ENCODE measurements at places on chromosomes 6 and 20.

DNA sequence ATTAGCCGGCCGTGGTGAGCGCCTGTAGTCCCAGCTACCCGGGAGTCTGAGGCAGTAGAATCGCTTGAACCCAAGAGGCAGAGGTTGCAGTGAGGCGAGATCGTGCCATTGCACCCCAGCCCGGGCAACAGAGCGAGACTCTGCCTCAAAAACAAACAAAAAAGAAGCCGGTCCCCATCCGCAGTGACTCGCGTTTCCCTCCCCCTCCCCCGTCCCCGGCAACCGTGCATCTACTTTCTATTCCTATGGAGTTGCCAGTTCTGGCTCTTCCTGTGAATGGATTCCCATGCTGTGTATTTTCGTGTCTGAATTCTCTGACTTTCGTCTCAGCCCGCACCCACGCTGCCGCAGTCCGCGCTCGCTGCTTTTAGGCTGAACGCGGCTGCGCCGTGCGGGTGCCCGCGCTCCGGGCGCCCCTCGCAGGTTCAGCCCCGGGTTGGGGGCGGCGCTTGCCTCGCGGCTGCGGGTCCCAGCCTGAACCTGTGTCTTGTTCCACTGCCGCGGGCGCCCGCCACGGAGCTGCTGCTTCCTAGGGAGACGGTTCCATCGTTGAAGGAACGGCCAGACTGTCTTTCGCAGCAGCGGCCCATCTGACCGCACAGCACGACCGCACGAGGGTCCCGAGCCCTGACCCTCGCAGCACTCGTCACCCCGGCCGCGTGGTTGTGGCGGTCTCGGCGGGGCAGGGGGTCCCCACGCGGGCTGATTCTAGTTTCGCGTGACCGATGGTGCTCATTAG, 1.1 kb upstream of the MRGBP start:
- DNase-seq = peak; percentile 70

DNA sequence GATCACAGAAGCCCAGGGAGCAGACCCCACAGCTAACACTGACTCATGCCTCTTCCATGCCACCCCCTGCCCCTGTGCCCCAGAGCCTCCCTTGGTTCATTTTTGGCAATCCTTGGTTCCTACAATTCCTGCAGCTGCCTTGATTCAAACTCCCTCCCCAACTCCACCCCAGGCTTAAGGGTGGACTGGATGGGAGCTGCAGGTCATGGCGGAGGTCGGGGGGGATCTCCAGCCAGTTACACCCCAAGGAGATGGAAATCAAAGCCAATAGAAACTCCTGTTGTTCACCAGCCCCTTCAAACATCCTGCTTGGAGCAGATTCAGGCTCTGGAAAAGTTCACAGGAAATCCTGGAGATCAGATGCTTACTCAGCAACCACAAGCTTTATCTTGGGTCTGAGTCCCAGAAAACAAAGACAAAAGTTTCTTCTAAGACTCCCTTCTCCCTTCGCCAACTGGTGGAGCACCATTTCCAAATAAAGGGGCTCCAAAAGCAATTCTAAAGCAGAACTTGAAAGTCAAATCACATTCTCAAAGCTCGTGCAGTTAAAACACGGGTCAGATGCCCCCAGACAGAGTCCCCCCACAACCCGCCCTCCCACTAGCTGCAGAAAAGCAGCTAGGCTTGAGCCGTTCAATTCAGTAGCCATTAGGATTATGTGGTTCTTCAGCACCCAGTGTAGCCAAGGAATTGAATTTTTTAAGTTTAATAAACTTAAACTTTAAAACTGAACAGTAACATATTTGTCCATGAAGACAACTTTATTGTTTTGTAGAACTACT, 149.5 kb downstream of the ANKRD60 start:
- no peak for DNase-seq

DNA sequence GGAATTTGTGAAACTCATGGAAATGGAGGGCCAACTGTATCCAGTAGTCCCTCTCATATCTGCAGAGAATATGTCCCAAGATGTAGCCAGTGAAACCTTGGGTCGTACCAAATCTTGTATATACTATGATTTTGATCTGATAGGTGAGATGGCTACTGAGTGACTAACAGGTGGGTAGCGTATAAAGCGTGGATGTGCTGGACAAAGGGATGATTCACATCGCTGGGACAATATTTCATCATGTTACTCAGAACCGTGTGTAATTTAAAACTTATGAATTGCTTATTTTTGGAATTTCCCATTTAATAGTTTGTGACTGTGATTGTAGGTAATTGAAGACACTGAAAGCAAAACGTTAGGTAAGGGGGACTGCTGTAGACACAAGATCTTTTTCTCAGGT, 144.1 kb downstream of the SMAP1 start:
- DNase-seq = no peak

DNA sequence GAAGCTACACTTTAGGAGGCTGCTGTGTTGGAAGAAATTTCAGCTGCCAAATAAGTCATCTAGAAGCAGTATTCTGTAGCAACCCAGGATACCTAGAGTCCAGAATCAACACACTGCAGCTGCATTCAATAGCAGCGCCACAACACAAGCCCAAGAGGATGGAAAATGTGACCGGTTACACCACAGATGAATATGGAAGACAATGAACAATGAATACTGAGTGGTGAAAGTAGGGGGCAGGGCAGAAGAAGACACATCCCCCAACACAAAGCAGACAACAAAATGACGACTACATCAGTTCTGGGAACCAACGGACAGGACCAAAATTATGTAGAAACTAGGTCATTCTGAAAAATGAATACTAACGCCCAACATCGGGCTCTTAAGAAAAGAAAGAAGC, 38.2 kb downstream of the KIF6 start:
- no peak for DNase-seq

DNA sequence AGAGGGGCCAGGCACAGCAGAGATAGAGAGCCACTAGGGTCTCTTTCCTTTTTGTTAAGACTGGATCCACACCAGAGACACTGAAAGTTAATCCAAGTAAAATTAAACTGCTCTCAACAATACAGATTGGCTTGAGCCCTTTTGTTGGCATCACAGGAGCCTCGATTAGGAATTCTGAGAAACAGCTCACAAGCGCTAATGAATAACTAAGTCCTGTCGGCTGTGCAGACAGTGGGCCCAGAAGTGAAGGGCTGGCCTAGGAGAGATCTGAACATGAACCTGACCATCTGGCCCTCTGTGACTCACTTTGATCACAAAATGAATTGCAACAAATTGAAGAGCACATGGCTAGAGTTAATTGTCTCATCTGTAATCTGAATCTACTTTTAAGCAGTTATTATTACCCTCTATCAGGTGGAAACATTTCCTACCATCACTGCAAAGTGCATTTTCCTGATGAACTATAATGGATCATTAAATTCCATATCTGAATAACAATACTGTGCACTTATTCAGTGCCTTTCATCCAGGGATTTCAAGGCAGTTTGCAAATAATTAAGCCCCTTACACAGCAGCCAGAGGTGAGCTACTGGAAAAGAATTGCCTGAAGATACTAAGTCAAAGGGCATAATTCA, 3.2 kb downstream of the BACH2 start:
- DNase-seq = no peak

DNA sequence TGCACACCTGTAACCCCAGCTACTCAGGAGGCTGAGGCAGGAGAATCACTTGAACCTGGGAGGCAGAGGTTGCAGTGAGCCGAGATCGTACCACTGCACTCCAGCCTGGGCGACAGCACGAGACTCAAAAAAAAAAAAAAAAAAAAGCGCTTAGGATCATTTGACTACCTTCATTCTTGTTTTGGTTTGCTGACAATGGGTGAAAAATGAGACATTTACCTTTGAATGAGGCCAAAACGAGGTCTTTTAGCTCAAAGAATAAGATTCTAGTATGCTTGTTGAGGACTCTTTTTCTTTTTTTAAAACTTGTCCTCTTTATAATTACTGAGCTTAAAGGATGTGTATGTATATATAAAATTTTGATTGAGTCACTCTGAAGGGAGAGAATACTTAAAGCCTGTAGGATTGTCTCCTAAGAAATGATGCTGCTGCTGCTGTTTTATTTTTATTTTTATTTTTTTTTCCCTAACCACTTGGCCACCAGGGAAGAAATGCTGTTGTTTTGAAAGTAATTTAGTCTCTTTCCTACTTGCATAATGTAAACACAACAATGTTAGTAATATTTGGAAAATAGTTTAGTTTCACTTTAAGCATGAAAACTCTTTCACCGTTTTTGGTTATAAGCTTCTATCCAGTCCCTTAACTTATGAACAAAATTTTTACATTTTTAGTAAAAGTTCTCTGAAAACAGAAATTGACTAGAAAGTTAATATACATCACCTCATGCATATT, 7.9 kb downstream of the UBR2 start:
- DNase-seq = no peak

DNA sequence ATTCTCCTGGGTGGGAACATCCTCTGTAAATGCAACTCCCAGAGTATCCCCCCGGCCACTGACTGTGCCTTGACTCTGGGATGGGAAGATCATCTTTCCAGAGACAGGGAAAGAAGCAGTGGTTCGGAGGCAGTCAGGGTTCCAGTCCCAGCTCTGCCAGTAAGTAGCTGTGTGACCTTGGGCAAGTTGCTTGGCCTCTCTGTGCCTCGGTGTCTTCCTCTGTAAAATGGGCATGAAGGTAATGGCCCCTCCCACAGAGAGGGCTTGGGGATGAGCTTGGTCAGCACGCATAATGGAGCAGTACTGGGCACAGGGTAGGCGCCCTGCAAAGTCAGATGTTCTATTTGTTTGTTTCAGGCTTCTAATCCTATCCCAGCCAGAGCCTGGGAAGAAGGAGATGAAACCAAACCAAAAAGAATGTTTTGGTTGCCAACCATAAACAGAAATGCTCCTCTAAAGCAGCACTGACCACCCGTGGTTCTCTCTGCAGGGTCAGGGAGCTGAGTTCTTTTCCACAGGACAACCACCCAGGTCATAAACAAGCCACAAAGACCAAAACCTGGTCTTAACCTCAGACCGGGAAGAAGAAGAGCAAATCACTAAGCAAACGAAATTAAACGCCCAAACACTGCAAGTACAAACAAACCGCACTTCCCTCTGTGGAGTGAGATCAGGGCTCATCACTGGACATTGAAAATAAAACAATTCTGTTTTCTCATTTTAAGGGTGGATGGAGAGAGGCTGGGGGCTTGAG, 381.0 kb upstream of the SULF2 start:
- no peak for DNase-seq

GRCh38 chr20:38919683-38920082, 6.5 kb upstream of the FAM83D start:
- no peak for DNase-seq

DNA sequence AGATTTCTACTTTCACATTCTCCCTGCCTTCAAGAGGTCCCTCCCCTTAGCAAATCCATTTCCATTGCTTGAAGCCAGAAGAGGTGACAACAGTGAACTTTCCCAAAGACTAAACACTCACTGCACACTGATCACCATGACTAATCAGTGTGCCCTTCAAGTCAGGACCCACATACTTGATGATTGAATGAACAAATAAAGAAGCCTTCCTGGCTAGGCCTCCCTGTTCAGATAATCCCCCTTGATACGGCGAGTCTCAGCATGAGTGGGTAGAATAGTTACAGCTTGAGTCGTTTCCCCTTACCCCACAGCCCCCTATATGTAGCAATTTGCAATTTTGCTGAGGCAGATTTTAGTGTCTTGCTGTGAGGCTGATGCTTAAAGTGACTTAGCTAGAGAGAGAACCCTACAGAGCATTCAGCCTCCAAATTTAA, 102.2 kb downstream of the UNC5CL start:
- DNase-seq = no peak

- DNase-seq = no peak
Measured at GRCh38 chr6:134347885-134348805, 30.2 kb upstream of the SGK1 start.

DNA sequence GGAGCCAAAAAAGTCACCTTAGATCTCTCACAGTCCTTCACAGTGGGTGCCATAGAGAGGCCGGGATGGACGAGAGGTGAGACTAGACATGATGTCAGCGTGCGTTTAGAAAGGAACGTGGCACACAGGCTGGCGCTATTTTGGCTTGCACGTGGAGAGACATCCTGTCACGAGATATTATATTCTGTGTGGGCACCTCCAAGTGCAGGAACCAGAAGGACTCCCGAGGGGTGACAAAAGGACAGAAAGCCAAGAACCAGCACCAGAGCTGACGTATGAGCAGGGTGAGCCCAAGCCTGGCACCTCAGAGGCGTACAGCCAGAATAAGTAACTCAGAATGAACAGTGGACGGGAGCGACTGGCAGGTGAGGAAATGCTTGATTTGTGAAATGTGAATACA, 49.9 kb upstream of the QKI start:
- DNase-seq = no peak

- DNase-seq = no peak
Measured at GRCh38 chr6:43310624-43311023, 2.0 kb upstream of the CRIP3 start.

GRCh38 chr6:113763876-113764275, 93.3 kb upstream of the MARCKS start:
- DNase-seq = no peak

GRCh38 chr6:33317419-33317668, 200 bp downstream of the ZBTB22 start:
- DNase-seq = no peak

- no peak for DNase-seq
Measured at GRCh38 chr6:106324726-106325335, 729 bp downstream of the ATG5 start.
